ENCODE measurements at places on chromosomes 4 and X. TPM values are rescaled to one million over a fixed set of nuclear protein-coding genes. Genes with fewer than 3 reads are reported as not detected.

The SSX3 gene
- not detected for total RNA-seq

- DNase-seq, result no peak
Observed at GRCh38 chrX:132101206-132101605, 26.6 kb downstream of the FRMD7 start.

The DDX60 gene
- 0.18 TPM for total RNA-seq

GRCh38 chr4:3674479-3674851 is 91.7 kb upstream of the ADRA2C start:
- no peak for DNase-seq

DNA sequence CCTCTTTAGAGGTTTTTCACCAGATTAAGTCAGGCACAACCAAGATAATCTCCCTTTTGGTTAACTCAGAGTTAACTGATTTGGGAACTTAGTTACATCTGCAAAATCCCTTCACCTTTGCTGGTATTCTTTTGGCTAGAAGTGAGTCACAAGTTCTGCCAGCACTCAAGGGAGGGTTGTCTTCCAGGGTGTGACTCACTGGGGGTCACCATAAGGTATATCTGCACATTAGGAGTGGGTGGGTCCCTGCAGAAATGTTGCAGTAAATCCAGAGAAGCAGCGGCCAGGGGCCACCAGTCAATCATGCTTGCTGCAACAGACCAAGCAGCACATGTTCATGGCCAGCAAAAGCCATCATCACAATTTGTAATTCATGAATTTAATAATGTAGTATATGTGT is 59.8 kb upstream of the MAML3 start:
- DNase-seq, result no peak

The RNF212 gene
- total RNA-seq, result not detected

The TMEM150C gene
- 0.42 TPM for total RNA-seq

The LIMCH1 gene
- not detected for total RNA-seq

The MAGEE1 gene
- 1.2 TPM for total RNA-seq

The MAGEA3 gene
- total RNA-seq, result not detected

- DNase-seq, result peak; percentile 18
Observed at GRCh38 chr4:126604268-126604867, 1028.4 kb upstream of the INTU start.

The NUDT10 gene
- total RNA-seq, result not detected

- DNase-seq, result no peak
Observed at GRCh38 chrX:39624166-39624565, 473.6 kb downstream of the BCOR start.

GRCh38 chrX:38110231-38110630 is 103.9 kb downstream of the SYTL5 start:
- no peak for DNase-seq

DNA sequence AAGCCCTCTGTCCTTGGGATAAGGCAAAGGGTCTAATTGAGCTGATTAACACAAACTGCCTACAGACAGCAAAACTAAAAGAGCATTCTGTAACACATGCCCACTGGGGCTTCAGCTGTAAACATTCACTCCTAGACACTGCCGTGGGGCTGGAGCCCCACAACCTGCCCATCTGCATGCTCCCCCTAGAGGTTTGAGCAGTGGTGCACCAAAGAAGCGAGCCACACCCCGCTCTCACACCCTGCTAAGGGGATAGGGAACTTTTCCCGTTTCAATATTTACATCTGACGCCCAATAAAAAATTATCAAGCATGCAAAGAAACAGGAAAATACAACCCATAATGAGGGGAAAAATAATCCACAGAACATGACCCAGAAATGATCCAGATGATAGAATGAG is 46.9 kb upstream of the HSD17B10 start:
- DNase-seq, result no peak

- DNase-seq, result no peak
Observed at GRCh38 chrX:25052798-25053534, 37.2 kb upstream of the ARX start.

DNA sequence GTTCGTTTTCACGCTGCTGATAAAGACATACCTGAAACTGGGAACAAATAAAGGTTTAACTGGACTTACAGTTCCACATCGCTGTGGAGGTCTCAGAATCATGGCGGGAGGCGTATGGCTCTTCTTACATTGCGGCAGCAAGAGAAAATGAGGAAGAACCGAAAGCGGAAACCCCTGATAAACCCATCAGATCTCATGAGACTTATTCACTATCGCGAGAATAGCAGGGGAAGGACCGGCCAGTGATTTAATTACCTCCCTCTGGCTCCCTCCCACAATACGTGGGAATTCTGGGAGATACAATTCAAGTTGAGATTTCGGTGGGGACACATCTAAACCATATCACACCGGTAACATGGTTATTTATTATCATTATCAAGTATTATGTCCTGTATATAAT is 2204.5 kb downstream of the ARAP2 start:
- peak; percentile 1 for DNase-seq

The SPACA5 gene
- not detected for total RNA-seq

GRCh38 chr4:46254788-46255187 is 130.9 kb upstream of the GABRG1 start:
- DNase-seq, result no peak

- no peak for DNase-seq
Observed at GRCh38 chr4:53494851-53495250, 96.4 kb downstream of the LNX1 start.

GRCh38 chr4:36348403-36348938 is 67.1 kb downstream of the DTHD1 start:
- DNase-seq, result no peak

The UCP1 gene
- total RNA-seq, result 0.11 TPM

DNA sequence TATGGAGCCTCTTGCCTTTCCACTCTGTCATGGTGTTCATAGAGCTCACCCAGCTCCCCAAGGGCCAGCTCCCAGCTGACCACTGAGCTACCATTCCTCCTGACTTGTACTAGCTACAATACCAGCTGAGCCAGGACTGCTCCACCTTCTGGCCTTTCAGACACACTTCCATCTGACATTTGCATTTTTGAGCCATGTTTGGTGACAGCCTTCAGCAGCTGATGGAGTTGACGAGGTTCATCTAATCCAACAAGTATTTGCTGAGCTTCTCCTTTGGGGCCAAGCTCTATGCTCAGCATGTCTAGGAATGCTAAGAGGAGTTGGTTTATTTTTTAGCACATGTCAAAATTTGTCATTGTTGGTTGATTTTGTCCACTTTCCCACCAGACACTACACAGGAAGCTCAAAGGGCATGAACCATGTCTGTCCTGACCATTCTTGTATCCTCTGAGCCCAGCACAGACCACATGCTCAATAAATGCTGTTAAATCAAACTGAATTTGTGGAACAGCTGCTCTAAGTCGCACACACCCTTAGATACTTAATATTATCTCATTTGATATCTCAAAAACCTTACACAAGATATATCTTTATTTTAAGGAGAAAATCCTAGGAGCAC is 142.6 kb upstream of the PPARGC1A start:
- DNase-seq, result peak; percentile 13

The SLC4A4 gene
- not detected for total RNA-seq

DNA sequence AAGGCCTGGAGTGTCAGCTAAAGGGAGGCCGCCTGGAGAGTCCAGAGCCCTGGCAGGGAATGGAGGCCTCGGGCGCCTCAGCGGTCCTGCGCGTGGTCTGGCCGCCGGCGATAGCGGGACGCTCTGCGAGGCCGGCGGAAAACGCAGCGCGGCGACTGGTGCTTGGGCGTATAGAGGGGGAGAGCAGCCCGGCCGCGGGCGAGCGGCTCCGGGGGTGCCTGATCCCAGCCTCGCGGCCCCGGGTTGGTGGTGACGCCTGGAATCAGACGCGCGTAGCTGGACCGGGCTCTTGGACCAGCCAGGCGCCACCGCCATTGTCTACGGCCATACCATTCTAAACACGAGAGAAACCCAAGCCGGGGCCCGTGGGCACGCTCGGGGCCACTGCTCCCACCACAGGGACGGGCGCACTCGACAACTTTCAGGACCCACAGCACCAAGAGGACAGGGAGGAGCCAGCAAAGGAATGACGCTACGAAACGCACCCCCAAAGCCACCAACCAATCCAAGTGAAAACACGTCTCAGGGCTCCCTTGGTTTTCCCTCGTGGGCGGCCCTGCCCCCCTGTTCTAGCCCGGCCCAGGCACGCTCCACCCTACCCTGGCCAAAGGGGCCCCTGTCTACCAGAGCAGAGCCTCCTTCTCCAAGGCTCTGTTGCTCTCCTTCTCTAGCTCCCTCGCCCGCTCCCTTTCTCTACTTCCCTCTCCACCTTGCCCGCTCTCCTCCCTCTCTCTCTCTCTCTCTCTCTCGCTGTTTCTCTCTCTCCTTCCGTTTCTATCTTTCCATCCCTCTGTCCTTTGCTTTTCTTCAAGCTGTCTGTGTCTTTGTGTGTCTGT is 7.8 kb downstream of the FRG2 start:
- DNase-seq, result no peak

DNA sequence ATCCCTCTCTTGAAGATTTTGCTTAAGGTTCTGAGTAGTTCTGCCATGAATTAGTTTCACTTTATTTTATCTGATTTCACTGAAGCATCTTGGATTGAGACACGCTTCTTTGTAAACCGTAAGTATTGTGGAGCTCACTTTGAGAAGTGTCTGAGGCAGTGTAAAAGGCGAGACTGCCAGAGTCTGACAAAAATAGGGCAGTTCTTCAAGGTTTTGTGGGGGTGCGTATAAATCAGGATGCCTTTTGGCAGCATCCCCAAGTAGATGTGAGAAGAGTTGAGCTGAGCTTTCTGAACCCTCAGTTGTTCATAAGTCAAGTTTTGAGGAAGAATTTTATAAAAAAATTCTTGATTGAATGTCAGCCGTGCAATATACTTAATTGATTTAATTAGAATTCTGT is 76.3 kb downstream of the RBPJ start:
- no peak for DNase-seq

- DNase-seq, result no peak
Observed at GRCh38 chrX:53729751-53730150, 43.2 kb upstream of the HUWE1 start.

The FGG gene
- 2,423 TPM for total RNA-seq

- no peak for DNase-seq
Observed at GRCh38 chr4:121796283-121796682, 4.8 kb upstream of the EXOSC9 start.

The ZIC3 gene
- not detected for total RNA-seq

The CSN1S1 gene
- not detected for total RNA-seq

The DGKK gene
- 43.2 TPM for total RNA-seq

DNA sequence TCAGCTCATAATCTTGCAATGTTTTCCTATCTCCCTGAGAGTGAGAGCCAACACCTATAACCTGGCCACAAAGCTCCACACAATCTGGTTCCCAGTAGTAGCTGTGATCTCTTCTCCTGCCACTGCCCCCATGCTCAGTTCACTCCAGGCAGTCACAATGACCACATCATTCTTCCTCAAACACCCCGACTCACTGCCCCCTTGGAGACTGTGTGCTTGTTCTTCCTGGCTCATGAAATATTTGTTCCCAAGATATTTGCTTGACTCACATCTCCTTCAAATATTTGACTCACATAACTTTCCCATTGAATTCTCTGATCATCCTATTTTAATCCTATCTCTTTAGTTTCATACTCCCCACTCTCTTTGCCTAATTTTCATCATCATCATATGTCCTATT is 173.7 kb downstream of the AREG start:
- DNase-seq, result no peak

- DNase-seq, result no peak
Observed at GRCh38 chrX:123731258-123731986, 1.4 kb downstream of the THOC2 start.

DNA sequence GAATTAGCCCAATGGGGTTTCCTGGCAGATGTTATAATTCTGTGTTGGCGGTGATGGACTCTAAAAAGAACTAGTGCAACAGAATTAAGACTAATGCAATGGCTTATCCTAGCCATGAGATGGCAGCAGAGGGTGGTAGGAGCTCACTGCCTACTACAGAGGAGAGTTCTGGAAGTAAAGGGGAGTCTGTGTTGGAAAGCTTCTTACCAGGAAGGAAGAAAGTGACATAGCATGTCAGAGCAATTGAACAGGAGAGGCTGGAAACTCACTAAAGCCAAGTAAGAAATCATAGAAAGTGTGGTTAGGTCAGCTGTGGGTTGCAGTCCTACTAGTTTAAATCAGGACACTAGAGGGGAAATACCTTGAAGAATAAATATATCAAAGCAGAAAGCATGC is 6.3 kb upstream of the TRPC5OS start:
- no peak for DNase-seq

DNA sequence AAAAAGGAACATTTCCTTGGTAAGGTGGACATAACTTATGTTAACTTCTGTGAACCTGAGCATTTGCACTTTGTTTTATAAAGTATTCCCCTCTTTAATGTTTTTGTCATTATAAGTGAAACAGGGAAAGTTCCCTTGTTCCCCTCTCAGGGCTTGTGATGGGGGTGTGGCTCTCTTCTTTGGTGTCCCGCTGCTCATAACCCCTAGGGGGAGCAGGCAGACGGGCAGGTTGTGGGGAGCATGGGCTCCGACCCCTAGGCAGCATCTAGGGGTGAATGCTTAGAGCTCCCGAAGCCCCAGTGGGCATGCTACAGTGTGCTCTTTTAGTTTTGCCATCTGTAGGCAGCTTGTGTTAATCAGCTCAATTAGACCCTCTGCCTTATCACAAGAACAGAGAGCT is 200.4 kb downstream of the DACH2 start:
- peak; percentile 10 for DNase-seq

The USP27X gene
- total RNA-seq, result 7.2 TPM

The ZXDA gene
- not detected for total RNA-seq

- no peak for DNase-seq
Observed at GRCh38 chr4:159428975-159429692, 326.3 kb downstream of the RAPGEF2 start.

GRCh38 chrX:153732401-153732800 is 7.7 kb downstream of the ABCD1 start:
- no peak for DNase-seq
